Activated CD4-positive, alpha-beta T cell treated with anti-CD3 and anti-CD28 coated beads for 24 hours (primary cell): ENCODE measurements at places on chromosomes 1 and 21.

GRCh38 chr21:34530261-34530660 lies 18.3 kb upstream of the KCNE1 start:
- no peak for DNase-seq

DNA sequence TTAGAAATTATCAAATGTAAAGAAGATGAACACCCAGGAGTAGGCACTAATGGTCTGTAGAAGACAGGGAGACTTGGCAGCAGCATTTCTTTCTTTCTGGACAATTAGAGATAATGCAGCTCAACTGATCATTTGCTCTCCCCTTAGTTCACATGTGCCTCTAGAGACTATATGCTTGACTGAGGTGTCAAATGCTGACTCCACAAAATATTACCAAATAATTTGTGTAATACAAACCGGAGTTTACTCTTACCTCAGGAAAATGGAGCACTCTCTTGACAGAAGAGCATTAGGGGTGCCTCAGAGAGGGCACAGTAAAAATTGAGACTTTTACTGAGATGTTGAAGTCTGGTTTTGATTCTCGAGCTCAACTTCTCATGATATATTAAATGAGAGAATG lies 131.8 kb downstream of the ATP6V1G3 start:
- DNase-seq, result no peak

DNA sequence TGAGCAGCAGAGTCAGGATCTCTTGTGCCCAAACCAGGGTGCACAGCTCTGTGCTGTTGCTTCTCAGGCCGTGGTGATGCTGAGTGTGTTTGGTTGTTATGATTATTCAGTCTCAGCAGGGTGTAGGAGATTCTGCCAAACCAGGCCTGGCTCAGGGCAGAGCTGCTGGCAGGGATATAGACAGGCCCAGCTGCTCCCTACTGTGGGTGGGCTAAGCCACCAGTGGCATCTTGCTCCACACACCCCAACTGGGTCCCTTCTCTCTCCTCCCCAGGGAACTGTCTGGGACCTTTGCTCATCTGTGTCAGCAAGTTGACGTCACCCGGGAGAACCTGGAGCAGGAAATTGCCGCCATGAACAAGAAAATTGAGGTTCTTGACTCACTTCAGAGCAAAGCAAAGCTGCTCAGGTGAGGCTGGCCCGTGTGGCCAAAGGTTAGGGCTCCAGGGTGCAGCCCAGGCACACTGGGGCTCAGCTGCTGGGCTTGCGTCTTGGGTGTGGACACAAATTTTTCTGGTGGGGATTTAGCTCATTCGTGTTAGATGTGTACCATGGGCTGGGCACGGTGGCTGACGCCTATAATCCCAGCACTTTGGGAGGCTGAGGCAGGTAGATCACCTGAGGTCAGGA lies 9.9 kb upstream of the MIIP start:
- no peak for DNase-seq

GRCh38 chr1:153612111-153612754 lies 704 bp downstream of the S100A16 start:
- DNase-seq, result no peak

GRCh38 chr1:117732065-117732797 lies 126.4 kb downstream of the TENT5C start:
- no peak for DNase-seq

DNA sequence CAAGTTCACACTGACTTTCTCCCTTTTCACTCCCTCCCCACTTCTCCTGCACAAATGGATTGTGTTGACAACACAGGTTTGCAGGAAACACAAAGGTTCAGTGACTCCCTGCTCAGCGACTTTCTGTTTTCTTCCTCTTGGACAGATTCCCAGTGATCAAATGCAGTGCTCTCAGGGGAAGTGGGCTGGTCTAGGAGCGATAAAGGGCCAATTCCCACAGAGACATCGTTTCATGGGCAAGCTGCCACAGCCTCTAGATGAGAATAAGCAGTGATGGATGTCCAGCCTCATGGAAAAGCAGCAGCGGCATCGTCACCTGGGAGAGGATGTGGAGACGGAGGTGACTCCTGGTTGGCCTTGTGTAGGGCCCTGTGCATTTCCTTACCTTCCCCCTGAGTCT lies 30.6 kb downstream of the FYB2 start:
- no peak for DNase-seq

- no peak for DNase-seq
These were observed 95.1 kb downstream of the WDR4 start for GRCh38 chr21:42784276-42784675.

- no peak for DNase-seq
These were observed 9.6 kb upstream of the RIMKLA start for GRCh38 chr1:42370876-42371549.

DNA sequence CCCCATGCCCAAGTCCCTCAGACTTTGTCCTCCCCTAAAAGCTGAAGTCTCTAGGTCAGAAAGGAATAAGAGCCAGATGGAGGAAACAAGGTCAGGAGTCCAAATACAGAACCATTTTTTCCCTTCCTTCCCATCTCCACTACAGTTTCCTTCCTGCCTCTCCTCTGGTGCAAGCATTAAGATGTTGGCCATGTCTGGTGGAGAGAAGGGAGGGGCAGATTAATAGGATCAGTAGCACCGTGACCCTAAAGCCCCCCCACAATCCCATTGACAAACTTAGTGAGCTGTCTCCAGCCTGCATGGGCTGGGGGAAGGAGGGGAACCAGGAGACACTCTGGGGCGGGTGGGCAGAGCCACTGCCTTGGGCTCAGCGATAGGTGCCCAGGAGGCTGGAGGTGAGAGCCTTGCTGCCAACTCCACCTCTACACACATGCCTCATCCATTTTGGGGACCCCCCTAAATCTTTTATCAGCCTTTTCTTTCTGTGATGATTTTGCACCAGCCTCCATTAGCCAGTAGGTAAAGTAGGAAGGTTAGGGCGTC lies 59.8 kb downstream of the RHBG start:
- no peak for DNase-seq

- no peak for DNase-seq
These were observed 55.2 kb downstream of the ATP1B1 start for GRCh38 chr1:169161496-169162194.

GRCh38 chr1:2595261-2595811 lies 8.8 kb downstream of the PRXL2B start:
- DNase-seq, result no peak

DNA sequence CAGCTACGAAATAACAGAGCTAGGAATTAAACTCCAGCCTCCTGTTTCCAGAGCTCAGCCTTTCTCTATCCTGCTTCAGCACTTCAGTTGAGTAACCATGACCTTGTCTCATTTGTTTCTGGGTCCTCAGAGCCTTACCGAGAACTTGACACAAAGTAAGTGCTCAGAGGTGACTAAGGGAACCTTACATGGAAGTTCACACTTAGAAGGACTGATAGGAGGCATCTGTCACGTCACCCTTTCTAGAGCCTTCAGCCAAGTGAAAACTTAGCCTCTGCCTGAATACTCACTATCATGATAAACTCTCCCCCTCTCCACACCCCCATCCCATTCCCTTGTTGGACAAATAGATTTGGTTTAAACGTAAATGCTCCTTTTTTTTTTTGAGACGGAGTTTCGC lies 9.8 kb upstream of the LUZP1 start:
- DNase-seq, result no peak

DNA sequence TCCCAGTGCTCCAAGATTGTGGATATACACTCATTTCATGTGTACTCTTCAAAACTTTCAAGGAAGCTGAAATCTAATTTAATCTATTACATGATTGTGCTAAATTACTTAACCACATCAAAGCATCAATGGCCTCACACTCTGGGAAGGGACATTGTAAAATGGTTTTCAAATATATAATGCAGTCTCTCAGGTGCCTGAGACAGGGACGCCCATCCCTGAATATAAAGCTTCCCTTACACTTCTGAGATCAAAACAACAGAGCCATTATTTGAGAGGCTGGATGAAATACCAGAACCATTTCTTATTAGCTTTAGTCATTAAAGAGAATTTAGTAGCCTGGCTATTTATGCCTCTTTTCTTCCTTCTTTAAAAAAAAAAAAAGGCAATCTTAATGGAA lies 259.2 kb upstream of the NFIA start:
- DNase-seq, result no peak

DNA sequence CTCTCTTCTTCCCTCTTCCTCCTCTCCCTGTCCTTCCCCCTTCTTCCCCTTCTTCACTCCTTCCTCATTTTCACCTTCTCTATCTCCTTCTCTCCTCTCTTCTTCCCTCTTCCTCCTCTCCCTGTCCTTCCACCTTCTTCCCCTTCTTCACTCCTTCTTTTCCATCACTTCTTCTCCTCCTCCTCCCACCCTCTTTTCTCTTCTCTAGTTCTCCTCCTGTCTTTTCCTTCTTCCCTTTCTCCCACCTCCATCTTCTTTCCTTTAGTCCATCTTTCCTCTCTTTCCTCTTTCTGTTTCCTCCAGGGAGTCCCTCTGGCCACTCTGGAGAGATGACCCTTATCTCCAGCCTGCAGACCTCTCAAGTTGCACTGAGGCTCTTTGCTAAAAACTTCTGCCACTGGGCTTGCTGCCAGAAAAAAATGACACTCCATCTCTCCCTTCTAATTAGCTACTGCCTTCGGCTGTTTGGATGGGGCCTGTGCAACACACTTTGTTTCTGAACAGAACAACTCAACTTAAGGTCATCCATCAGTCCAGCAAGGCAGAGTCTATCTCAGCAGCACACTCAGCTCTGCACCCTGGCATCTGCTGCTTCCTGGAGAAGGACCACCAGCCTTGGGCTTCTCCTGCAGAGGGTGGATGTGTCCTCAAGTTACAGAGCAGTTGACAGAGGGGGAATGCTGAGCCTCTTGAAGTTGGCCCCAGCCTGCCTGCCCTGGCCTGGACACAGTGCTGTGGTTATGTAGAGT lies 538.8 kb downstream of the MATN1 start:
- DNase-seq, result no peak

DNA sequence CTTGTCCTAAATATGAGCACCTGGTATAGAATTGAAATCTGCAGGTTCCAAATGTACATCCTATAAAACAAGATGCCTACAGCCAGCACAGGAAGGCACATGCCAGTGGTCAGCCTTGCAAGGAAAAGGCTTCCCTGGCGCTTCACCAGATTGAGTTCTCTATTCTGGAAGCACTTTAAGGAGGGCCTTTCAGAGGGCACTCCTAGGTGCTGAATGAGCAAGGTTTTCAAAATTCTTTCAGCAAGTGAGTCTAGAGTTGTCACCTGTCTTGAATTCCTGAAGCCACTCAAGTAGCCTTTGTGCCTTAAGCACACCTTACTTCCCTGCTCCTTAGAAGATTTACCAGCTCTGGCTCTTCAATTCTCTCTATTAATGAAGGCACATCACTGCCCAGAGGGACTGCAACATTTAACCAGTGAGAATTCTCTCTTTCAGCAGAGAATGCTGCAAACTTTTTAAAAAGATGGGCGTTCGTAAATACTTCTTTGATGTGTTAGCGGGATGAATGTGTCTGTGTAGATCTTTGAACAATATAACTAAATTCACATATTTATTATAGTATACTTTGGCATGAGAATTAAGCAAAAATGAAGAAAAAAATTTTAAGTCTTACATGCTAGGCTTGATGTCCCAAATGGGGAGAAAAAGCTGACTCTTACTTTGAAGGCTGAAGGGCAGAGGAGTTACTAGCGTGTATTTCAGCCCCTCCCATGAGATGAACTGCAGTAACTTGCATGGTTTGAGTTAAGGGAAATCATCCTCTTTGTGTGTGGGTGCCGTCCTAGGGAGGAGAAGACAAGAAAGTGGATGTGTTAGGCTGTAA lies 162.0 kb downstream of the NTPCR start:
- no peak for DNase-seq

GRCh38 chr1:233086961-233087881 lies 136.8 kb downstream of the NTPCR start:
- no peak for DNase-seq

- DNase-seq, result no peak
These were observed 1.5 kb downstream of the FCRL4 start for GRCh38 chr1:157596384-157596783.

- DNase-seq, result no peak
These were observed 7.0 kb upstream of the CDCP2 start for GRCh38 chr1:54159733-54160316.

DNA sequence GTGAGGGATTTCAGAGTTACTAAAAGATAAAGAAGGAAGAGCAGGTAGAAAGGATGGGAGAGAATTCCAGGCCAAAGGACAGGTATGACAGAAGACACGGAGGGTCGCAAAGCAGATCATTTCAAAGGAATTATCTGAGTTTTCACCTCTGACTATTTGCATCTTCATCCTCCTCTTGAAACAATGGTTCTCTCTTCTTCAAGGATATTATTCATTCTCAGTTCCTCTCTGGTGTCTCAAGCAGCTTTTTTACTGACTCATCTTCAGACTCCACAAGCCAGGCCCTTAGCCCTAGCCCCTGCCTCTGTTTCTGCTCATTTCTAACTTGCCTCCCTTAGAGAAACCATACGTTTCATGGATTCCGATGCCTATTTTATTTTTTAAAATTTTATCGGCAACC lies 15.0 kb downstream of the DDX59 start:
- no peak for DNase-seq

GRCh38 chr1:206449565-206449964 lies 20.7 kb upstream of the IKBKE start:
- no peak for DNase-seq

GRCh38 chr1:241499910-241500309 lies 19.6 kb downstream of the FH start:
- no peak for DNase-seq

DNA sequence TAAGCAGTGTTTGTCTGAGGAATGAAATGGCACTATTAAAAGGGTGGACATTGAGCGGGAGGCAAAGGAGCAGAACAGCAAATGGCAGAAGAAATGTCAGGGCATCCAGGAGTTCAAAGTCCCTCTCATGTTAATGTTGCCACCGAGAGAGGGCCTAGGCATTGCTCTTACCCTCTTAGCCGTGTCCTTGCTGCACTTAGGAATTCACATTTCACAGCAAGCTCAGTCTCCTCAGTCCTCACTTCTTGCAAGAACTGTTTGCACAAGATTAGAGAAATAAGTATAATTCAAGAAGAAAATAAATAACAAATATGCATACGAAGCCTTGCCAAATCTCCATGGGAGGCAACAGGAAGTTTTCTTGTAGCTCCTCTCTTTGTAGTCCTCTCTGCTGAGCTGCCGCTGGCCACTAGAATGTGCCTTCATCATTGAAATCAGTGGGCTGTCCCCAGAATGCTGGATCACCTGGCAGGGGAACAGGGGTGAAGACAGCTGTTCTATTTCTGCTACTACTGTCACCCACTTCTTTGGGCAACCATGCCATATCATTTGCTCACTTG lies 205.8 kb downstream of the ZNF326 start:
- no peak for DNase-seq

DNA sequence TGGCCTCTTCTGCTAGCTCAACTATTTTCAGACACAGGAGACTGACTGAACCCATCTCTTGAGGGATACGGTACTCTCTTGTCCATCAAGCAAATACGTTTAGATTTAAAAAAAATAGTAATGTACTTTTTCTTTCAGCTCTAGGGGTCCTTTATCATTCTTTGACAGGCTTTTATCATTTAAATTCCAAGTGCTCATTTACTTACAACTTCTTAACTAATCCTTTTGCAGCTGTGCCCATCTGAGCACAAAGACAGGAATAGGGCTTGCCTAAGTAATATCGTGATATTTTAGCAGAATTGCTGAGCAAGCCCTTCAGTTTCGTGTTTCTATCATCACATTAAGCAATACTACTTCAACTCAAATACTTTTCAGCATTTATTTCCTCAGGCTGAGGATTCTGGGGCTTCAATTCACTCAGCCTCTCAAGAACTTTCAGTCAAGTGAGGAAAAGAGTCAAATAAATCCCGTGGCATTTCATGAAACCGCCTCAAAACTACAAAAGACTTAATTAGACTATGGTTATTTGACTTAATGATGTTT lies 317.6 kb downstream of the BACH1 start:
- no peak for DNase-seq

- no peak for DNase-seq
These were observed 9.1 kb downstream of the IL22RA1 start for GRCh38 chr1:24133819-24134218.

GRCh38 chr21:46325073-46325912 lies 1.3 kb downstream of the PCNT start:
- peak; percentile 28 for DNase-seq
